Kidney epithelial cell (primary cell): ENCODE measurements at places on chromosomes 3 and 15. TPM values are rescaled to one million over a fixed set of nuclear protein-coding genes. Genes with fewer than 3 reads are reported as not detected.

DNA sequence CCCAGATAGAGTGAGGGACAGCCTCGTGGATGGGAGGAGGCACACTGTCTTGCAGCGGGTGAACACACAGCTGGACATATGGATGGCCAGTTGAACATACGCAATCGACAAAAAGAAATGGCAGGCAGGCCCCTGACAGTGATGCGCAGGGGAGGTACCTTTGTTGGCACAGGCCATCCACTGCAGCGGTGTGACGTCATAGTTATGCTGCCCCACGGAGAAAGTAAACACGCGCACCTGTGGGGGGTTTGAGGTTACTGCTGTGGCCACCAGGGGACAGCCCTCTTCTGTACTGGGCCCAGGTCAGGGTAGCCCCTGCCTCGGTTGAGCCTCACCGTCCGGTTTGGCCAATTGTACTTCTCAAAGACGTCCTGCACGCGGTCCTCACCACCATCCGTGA, 19.4 kb upstream of the TMEM115 start:
- no peak for DNase-seq

DNA sequence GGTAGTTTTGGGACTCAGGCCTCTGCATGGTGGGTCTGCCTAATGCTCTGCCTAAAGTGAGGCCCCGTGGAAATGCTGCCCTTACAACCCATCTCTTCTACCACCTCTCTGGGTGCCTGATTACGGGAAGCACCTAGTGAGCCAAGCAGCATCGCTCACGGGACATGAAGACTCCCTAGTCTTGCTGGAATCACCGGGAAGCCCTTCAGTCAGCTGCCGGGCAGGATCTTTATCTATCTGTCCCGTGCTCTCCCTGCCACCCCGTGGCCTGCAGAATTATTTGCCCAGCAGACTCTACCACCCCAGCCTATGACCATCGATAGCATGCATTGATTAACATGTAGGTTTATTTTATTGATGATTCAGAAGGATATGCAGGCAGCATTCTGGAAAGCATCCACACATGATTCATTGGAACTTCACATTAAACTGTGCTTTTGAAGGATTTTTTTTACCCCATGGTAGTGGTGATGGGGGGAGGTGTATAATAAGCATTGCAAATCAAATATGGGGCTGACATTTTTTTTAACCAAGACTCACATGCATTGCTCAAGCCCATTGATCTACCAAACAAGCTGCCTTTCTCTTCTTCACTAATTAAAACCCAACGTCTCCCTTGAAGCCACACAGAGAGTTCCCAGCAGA, 63.1 kb downstream of the ATP2B2 start:
- no peak for DNase-seq

- DNase-seq = no peak
Observed at GRCh38 chr15:26711445-26711844, 61.4 kb downstream of the GABRB3 start.

DNA sequence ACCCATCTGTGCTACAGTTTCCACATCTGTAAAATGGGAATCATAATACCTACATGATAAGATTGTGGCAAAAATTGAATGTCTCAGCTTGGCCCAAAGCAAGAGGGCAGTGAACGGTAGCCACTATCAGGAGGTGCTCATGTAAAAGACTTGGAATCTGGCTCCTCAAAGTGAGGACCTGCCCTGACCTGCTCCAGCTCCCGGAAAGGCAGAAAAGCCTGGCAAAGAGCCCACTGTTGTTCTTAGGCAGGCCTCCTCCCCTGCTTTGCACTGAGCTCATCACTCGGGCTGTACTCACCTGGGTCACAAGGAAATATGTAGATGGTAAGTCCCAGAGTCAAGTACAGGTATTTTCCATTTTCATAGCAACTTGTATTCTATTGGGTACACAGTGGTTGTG, 250.7 kb upstream of the TBL1XR1 start:
- no peak for DNase-seq

- DNase-seq = no peak
Observed at GRCh38 chr3:125161607-125162219, 50.8 kb downstream of the SLC12A8 start.

DNA sequence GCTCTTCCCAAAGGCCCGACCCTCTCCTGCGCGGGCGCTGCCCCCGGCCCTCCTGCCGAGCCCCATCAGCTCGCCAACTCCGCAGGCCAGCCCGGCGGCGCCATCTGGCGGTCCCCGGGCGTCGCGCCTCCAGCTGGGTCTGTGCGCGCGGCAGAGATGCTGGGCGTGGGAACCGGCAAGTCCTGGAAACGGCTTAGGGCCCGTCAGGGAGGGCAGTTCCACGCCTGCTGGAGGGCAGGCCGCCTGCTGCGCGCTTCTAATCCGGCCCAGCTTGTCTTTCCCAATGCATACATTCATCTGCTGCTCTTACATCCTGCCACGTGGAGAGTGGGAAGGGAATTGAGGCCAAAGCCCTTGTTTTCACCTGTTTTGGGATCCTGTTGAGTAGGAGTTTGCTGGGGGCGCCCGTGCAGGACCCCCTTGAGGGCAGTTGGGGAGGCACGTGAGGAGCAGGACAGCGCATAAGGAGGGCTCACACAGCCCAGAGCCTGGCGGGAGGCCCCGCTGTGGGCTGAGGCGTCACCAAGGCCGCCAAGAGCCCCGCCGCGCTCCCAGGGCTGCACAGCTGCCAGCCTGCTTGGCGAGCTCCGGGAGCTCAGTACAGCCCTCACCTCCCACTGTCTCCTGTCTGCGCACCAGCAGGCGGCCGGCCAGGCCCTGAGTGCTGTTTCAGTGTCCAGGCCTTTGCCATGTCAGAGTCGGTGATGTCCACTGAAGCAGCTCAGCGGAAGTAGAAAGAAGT, 165.6 kb downstream of the NSMCE3 start:
- DNase-seq = no peak

GRCh38 chr15:47431501-47431900, 285.8 kb upstream of the SEMA6D start:
- DNase-seq = peak; percentile 34

The P2RY13 gene
- 0.13 TPM in 1 of 2 replicates, not detected in the other for total RNA-seq

The ZNF660 gene
- total RNA-seq = 2.3 and 2.5 TPM in 2 replicates

DNA sequence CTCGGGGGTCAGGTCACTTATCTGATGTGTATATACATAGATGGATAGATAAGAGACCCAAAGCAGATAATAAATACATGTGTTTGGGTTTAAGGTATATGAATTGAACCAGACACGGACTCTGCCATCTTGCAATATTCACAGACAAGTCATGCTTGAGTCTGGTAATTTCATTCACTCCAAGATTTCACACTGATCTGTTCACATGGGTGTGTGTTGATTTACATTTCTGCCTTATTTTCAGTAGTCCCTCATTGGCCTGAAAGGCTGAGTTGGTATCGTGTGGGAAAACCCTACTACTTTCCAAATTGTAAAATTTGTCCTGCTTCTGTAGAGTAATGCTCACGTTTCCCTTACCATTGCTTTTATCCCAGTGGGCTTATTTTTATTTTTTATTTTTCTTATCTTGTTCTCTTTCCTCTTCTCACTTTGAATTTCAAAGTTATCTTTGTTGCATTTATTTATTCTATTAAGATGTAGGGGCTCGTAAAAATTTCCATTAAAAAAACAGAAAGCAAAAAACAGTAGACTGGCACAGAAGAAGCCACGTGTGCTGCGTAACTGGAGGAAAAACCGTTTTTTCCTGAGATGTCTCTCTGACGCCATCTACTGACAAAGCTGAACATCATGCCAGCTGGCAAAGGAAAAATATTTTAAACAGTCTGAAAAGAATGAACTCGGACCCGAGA, 10.8 kb upstream of the MFSD1 start:
- DNase-seq = no peak

- DNase-seq = no peak
Observed at GRCh38 chr3:159739166-159739565, 249.5 kb upstream of the IL12A start.

The LRRC34 gene
- 4.1 and 6.0 TPM in 2 replicates for total RNA-seq

The SSR3 gene
- 216 and 217 TPM in 2 replicates for total RNA-seq

The TXNRD3 gene
- total RNA-seq = 5.5 and 6.2 TPM in 2 replicates

The GPR62 gene
- not detected in 2 replicates for total RNA-seq

The DNAH12 gene
- 0.41 TPM in 1 of 2 replicates, not detected in the other for total RNA-seq

The ZPLD1 gene
- total RNA-seq = 0.08 and 0.41 TPM in 2 replicates

DNA sequence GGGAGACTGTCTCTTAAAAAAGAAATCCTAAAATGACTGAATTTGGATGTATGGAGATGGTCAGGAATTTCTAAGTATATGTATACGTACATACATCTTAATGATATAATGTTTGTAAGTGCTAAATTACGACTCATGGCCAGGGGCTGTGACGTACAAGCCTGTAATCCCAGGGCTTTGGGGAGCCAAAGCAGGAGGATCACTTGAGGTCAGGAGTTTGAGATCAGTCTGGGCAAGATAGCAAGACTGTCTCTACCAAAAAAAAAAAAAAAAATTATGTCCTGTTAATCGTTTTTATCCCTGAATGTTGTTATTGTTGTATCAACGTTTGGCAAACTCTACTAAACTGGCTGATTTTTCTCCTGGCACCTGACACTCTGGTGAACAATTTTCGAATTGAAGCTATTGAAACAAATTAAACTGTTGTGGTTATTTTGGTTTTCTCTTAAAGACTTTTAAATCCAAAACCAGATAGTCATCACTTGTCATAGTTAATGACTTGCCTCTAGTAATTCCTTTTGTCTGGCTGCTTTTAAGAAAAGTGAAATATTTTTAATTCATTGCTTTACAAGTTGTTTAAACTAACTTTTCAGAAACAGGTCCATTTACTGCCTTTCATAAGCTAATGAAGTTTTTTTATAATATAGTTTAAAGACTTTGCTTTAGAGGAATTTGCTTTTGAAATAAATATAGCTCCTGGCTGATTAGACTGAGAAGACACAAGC, 7.0 kb downstream of the MORF4L1 start:
- DNase-seq = no peak

The KNG1 gene
- not detected in 2 replicates for total RNA-seq

- no peak for DNase-seq
Observed at GRCh38 chr3:177057768-177058167, 139.5 kb downstream of the TBL1XR1 start.

The SLC6A20 gene
- total RNA-seq = 0.75 and 1.4 TPM in 2 replicates

The EPB42 gene
- total RNA-seq = not detected in 2 replicates

DNA sequence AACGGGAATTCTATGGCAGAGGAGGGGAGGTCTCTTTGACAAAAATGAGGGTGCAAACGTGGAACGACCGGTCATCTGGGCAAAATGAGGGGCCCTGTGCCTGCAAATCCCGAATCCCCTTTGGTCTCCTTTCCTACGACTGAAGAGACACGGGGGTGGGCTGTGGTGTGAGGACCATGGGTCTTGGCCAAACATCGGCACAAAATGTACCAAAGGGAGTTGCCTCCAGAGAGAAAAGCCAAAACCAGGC, 498 bp downstream of the ZNF280D start:
- no peak for DNase-seq

GRCh38 chr3:163490119-163490518, 1588.2 kb downstream of the SI start:
- peak; percentile 4 for DNase-seq

GRCh38 chr15:86834115-86834863, 754.6 kb downstream of the AGBL1 start:
- DNase-seq = no peak

- no peak for DNase-seq
Observed at GRCh38 chr3:72319194-72320094, 528.8 kb downstream of the SHQ1 start.

The PHLDB2 gene
- total RNA-seq = 57.2 and 57.6 TPM in 2 replicates

DNA sequence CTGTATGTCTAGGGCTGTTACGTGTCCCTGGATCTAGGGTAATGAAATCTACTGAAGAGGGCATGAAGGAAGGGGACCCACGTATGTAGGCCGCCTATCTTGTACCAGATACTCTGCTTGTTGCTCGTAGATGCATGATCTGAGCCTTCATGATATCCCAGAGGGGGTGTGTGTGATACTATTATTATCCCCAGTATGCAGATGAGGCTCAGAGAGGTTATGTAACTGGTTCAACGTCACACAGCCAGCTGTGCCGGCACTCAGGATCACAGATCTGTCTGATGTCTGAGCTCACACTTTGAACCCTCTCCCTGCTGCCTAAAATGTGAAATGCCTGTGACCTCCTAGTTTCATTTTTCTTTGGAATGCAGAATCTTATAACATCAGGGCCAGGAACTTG, 36.2 kb upstream of the SEC13 start:
- DNase-seq = no peak

DNA sequence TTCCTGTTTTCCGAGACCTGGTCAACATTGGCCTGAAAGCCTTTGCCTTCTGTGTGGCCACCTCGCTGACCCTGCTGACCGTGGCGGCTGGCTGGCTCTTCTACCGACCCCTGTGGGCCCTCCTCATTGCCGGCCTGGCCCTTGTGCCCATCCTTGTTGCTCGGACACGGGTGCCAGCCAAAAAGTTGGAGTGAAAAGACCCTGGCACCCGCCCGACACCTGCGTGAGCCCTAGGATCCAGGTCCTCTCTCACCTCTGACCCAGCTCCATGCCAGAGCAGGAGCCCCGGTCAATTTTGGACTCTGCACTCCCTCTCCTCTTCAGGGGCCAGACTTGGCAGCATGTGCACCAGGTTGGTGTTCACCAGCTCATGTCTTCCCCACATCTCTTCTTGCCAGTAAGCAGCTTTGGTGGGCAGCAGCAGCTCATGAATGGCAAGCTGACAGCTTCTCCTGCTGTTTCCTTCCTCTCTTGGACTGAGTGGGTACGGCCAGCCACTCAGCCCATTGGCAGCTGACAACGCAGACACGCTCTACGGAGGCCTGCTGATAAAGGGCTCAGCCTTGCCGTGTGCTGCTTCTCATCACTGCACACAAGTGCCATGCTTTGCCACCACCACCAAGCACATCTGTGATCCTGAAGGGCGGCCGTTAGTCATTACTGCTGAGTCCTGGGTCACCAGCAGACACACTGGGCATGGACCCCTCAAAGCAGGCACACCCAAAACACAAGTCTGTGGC, 16.9 kb downstream of the TMEM43 start:
- DNase-seq = no peak

GRCh38 chr3:113431811-113432210, 9.5 kb downstream of the CFAP44 start:
- no peak for DNase-seq

The MESP2 gene
- total RNA-seq = 0.27 and 0.29 TPM in 2 replicates

GRCh38 chr15:53710906-53711305, 48.6 kb downstream of the WDR72 start:
- DNase-seq = no peak

DNA sequence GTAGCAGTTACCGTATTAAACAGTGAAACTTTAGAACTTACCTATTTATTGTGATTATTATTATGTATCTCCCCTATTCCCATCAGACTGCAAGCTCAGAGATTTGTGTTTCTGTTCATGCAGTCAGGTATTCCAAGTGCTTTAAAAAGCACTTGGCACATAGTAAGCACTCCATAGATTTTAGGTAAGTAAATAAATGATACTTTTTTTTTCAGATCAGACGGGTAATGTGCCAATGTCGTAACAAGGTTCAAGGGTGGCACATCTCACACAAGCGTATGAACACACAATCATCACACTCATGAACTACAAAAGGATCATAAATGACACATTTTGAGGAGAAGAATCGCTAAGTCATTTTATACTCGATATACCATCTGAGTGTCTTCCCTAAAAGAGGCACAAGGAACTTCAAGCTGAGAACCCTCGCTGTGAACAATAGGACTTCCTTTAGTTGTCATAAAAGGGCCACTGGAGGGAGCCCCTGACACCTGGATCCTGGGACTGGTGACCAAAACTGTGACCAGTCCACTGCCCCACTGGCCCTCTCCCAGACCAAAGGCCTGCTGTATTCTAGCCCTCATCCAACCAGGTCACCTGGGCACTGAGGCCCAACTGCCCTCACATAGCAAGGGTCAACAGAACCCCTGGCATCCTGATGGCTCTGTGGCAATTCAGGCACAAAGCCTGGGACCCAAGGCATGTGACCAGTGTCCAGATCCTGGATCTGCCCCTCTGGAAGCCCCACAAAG, 32.1 kb downstream of the KIF9 start:
- DNase-seq = no peak

The CSTA gene
- not detected in 2 replicates for total RNA-seq

The SEMA3G gene
- total RNA-seq = 0.21 TPM in 1 of 2 replicates, not detected in the other
